ENCODE measurements at places on chromosomes 13 and 19.
A peak's percentile ranks its signal among the peaks of the same experiment; 100 is the strongest.

DNA sequence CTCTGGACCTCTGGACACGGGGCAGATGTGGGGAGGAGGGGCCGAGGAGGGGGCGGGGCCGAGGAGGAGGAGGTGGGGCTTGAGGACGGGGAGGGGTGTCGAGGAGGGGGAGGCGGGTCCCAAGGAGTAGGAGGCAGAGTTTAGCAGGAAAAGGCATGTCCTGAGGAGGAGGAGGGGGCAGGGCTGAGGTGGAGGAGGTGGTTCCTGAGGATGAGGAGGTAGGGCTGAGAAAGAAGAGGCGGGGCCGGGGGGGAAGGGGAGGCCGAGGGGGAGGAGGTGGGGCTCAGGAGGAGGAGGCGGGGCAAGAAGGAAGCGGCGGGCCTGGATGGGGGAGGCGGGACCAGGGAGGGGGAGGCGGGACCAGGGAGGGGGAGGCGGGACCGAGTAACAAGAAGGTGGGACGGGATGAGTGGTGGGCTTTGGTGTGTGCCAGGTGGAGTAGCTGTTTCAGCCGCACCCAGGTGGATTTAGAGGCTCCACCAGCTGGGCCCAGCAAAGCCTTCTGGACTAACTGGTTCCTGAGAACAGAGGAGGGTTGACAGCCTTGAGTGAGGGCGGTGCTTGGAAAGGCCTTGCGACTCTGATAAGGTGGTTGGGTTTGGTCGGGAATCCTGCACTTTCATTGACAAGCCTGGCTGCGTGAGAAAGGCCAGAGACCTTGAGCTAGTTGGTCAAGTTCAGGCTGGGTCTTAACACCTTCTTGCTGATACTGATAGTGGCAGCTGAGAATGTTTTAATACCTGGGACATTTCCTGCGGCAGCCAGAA, 7.7 kb downstream of the TECR start:
- DNase-seq: peak; percentile 95

DNA sequence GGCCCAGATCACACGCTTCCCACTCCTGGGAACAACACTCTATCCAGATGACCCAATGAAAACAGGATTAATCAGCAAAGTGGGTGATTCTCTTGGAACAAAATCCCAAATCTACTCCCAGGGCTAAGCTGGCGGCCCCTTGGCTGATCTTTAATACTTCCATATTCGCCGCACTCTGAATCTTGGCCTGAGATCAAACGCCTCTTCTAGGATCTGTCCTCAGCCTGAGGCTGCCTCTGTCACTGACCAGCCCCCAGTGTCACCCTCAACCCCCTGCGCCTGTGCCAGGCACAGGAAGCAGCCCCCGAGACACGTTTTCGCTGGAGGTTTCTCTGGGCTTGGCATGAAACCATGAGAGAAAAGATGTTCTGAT, 2.4 kb upstream of the CTXN1 start:
- no peak for DNase-seq

- no peak for DNase-seq
These were observed 927.3 kb downstream of the DIAPH3 start for GRCh38 chr13:59236309-59236919.

- DNase-seq: no peak
These were observed 12.9 kb downstream of the GZMM start for GRCh38 chr19:556611-557382.

DNA sequence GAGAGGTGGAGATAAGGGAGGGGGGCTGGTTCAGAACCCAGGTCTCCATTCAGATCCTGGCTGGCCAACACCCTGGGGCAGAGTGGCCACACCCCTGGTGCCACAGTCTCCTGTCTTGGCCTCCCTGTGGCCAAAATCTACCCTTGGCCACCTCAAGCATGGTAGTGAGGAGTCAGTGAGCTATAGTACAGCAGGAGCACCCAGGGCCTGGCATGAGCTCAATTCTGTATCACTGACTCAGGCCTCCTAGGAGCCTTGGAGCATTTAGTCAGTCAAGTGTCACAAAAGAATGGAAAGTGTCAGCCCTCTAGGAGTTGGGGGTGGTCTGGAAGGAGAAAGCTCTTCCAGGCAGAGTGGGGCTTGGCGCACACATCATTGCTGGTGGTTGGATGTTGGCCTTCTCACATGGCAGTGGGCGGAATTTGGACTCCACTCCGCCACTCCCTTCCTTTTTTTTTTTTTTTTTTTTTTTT, 6.6 kb upstream of the CD79A start:
- DNase-seq: no peak

DNA sequence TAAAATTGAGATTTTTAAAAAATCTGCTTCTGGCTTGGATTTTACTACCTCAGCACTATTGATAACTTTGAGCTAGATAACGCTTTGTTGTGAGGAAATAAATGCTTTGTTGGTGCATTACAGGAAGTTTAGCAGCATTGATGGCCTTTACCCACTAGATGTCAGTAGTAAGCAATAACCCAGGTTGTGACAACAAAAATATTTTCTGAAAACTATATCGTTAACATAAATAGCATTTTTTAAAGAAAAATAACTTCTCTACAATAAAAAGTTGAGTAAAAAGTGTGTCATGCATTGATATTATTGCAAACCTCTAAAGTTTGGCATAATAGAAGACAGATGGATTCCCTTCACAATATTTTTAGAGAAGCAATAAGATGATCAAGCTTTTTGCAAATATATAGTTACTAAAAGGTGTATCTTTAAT, 1246.5 kb downstream of the UQCRFS1 start:
- no peak for DNase-seq

DNA sequence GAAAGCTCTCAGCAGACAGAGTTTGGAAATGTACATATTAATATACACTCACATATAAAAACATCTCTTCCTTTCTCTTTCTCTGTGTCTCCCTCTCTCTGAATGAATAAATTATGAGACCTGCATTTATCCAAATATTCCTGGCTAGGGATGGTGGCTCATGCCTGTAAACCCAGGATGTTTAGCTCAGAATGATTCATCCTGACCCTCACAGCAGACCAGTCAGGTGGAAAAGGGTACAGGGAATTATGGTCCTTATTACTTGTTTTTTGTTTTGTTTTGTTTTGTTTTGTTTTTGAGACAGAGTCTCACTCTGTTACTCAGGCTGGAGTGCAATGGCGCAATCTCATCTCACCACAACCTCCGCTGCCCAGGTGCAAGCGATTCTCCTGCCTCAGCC, 71.1 kb downstream of the ZNF429 start:
- DNase-seq: no peak

Data from ELF-1 (cell line).